GM12865 (cell line): ENCODE measurements at places on chromosomes 2 and 18.
A peak's percentile ranks its signal among the peaks of the same experiment; 100 is the strongest.

- DNase-seq = no peak
These were observed 4.2 kb upstream of the ODC1 start for GRCh38 chr2:10452312-10452711.

GRCh38 chr2:240235811-240236210 is 95.4 kb upstream of the OTOS start:
- DNase-seq = no peak

GRCh38 chr2:86632672-86633071 is 9.0 kb upstream of the RNF103 start:
- no peak for DNase-seq

- no peak for DNase-seq
These were observed 164.4 kb upstream of the SKOR2 start for GRCh38 chr18:47415881-47416280.

- DNase-seq = no peak
These were observed 3.7 kb upstream of the MAL start for GRCh38 chr2:95021847-95022246.

- DNase-seq = no peak
These were observed 931.7 kb upstream of the CELF4 start for GRCh38 chr18:38497266-38497665.

DNA sequence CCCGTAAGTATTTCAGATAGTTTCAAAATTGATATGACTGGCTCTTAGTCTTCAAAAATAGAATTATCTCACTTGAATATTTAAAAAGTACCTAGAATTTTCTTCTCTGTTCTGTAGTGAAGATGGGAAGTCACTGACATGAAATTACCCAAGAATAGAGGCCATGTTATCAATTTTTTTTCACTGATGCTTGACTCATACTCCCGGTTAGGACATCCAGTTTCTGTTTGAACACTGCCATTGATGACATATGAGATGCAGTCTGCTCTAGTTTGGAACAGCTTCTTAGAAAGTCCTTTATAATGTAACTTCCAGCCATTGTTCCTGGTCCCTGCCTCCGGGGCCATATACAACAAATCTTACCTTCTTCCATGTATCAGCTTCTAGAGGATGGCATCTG is 26.0 kb downstream of the MAP3K20 start:
- peak; percentile 68 for DNase-seq

- peak; percentile 61 for DNase-seq
These were observed 65.2 kb downstream of the CCDC195 start for GRCh38 chr2:224650815-224651439.

GRCh38 chr2:9765611-9766531 is 77.4 kb upstream of the TAF1B start:
- DNase-seq = no peak

DNA sequence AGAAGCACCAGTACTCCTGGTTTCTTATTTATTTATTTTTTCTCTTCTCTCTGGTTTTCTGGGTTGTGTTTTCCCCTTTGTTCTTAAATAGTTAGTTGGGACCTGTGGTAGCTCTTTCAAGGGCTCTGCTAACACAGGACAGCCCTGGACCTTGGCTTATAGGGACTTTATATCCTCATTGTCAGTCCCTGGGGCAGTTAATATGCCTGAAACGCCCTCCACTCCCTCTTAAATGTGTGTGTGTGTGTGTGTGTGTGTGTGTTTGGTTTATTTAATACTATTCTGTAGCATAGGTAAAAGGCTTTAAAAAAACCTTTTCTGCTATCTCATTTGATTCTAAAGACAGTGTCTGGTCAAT is 54.6 kb downstream of the GATA6 start:
- DNase-seq = no peak

DNA sequence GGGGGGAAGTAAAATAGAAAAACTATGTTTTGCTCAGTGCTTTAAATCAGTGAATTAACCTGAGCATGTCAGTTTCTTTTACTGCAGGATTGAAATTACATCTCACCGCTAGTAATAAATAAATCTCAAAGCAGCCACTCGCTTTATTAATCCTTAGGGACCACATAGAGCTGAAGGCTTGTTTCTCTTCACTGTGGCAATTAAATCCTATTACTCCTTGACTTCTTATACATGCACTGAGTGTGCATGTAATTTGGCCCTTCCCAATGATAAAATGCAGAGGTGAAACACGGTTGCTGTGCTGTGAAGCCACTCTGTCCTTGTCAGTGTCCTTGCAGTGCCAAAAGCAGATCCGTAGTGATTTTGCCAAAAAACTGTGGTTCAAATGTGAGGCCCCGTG is 77.1 kb upstream of the RBM44 start:
- no peak for DNase-seq

DNA sequence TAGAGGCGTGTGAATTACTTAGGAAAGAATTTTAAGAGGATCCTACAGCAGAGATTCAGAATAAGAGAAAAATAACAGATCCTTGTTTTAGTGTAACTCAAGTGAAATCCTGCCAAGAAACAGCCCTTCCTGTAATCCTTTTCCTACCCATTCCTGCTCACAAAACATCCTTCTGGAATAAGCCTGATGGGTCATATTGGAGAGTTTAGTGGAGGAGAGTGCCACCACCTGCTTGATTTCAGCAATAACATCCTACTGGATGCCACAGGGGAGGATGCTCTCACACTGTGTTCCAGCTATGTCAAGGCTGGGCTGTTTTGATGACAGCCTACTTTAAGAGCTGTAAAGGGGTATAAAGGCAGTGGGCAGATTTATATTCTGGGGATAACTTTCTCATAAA is 54.8 kb upstream of the CCDC178 start:
- peak; percentile 47 for DNase-seq

GRCh38 chr2:52775674-52776073 is 991.9 kb upstream of the CHAC2 start:
- no peak for DNase-seq

DNA sequence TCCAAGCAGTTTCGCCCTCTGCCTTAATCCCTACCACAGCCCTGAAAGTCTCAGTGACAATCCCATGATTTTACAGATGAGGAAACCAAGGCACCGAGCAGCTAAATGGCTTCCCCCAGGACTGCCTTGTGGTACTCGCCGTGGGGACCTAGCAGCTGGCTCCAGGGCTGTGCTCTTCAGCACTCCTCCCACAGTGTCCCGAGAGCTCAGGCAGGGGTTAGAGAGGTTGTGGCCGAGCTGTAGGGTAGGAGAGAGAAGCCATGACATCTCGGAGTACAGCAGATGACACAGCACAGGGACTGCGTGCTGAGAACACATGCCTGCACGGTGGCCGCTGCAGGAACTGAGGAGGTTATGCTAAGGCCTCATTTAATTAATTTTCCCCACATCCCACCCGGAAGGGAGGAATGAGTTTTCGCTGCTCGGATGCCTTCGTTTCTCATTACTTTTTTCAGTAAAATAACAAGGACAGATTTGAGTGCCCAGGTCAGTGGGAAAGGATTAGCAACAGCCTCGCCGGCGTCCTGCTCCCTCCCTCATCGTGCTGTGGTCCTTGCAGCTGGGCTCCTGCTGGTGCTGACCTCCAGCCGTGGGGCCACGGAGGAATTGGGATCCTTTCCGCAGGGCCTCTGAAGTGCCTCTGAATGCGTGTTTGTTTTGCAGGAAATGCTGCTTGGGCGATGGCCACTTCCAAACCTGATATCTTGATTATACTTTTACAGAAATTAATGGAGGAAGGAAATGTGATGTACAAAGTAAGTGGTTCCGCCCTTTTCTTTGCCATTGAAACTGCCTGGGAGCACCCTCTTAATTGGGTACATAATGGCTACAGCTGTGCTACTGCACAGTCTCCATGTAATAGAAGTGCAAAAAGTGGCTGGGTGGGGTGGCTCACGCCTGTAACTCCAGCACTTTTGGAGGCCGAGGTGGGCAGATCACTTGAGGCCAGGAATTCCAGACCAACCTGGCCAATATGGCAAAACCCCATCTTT is 61.2 kb downstream of the WDSUB1 start:
- DNase-seq = no peak

GRCh38 chr2:23655934-23656596 is 270.9 kb downstream of the ATAD2B start:
- no peak for DNase-seq

GRCh38 chr18:57035590-57035989 is 111.3 kb upstream of the BOD1L2 start:
- no peak for DNase-seq

- no peak for DNase-seq
These were observed 776.1 kb downstream of the ERBB4 start for GRCh38 chr2:211762479-211762878.

- no peak for DNase-seq
These were observed 106.8 kb upstream of the MSH2 start for GRCh38 chr2:47295981-47296635.

- DNase-seq = no peak
These were observed 45.7 kb downstream of the NAPG start for GRCh38 chr18:10571537-10571936.

GRCh38 chr2:134818321-134818720 is 20.1 kb upstream of the ACMSD start:
- no peak for DNase-seq

GRCh38 chr18:53997064-53997463 is 227.4 kb downstream of the MBD2 start:
- DNase-seq = no peak

DNA sequence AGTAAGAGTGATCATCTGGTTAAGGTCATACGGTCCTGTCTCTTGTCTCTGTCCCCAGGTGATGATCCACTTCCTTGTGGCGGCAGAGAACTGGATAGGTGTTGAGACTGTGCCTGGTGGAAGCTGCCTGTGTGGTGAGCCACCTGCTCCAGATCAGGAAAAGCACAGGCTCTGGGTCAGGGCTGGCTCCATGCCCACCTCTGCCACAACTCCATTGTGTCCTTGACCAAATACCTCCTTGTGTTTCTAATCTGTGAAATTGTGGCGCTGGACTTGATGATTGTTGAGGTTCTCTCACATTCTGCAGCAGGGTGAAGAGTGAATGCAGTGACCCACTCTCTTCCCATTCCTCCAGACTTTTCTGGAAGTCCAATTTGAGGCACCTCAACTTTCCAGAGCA is 45.7 kb upstream of the EN1 start:
- DNase-seq = no peak
